ENCODE measurements at places on chromosomes 16 and 17. TPM values are rescaled to one million over a fixed set of nuclear protein-coding genes. Genes with fewer than 3 reads are reported as not detected.

LSM12 gene
- total RNA-seq, result 52.7 TPM

KREMEN2 gene
- total RNA-seq, result 1.7 TPM

CCL1 gene
- total RNA-seq, result not detected

GTF3C1 gene
- 154 TPM for total RNA-seq

CLEC19A gene
- not detected for total RNA-seq

OTOA gene
- 11.2 TPM for total RNA-seq

ABCC12 gene
- 14.2 TPM for total RNA-seq

NPIPA5 gene
- 40.1 TPM for total RNA-seq

HEATR9 gene
- 7.8 TPM for total RNA-seq

TRAPPC2L gene
- total RNA-seq, result 58.3 TPM

MILR1 gene
- total RNA-seq, result 3.1 TPM

SLC6A2 gene
- 5.7 TPM for total RNA-seq

HSF5 gene
- total RNA-seq, result 57.8 TPM

HOXB13 gene
- total RNA-seq, result 0.24 TPM

RHBDL3 gene
- 4.1 TPM for total RNA-seq

PRAC2 gene
- 3.2 TPM for total RNA-seq

CD300LF gene
- total RNA-seq, result 1.1 TPM

EXOC3L1 gene
- total RNA-seq, result 5.1 TPM

PRSS33 gene
- total RNA-seq, result not detected

IRX6 gene
- 0.63 TPM for total RNA-seq

PIRT gene
- total RNA-seq, result 0.37 TPM

TEKT5 gene
- 35.6 TPM for total RNA-seq

ST6GALNAC2 gene
- total RNA-seq, result 29.7 TPM

RASD1 gene
- total RNA-seq, result 99.7 TPM

C1QL1 gene
- 0.74 TPM for total RNA-seq

CTRL gene
- 0.62 TPM for total RNA-seq

OTOP2 gene
- total RNA-seq, result 2.4 TPM

C1QTNF1 gene
- 9.8 TPM for total RNA-seq

ERN2 gene
- 0.37 TPM for total RNA-seq

GLIS2 gene
- 4.8 TPM for total RNA-seq

GPT2 gene
- total RNA-seq, result 46.6 TPM

SERPINF2 gene
- 31.7 TPM for total RNA-seq

KRT12 gene
- total RNA-seq, result 0.63 TPM

TMEM204 gene
- total RNA-seq, result 21.4 TPM
